Psoas muscle (tissue), 8 donors: ENCODE measurements at places on chromosomes 11 and 22. TPM values are rescaled to one million over a fixed set of nuclear protein-coding genes. Genes with fewer than 3 reads are reported as not detected.

The ASCL2 gene
- total RNA-seq = not detected

The OR5P2 gene
- total RNA-seq = not detected

The RIC3 gene
- total RNA-seq = 5.1 TPM

The CFAP300 gene
- 0.66 TPM for total RNA-seq

The SCGB1D2 gene
- not detected for total RNA-seq

The INCENP gene
- total RNA-seq = 13.5 TPM

GRCh38 chr22:27152033-27152432, 494.6 kb downstream of the MIAT start:
- H3K27ac ChIP-seq = no peak overlapping the region
- no peaks in the 10 kb centered on the region for H3K36me3 ChIP-seq
- peaks cover 4% of the 10 kb centered on the region for H3K27me3 ChIP-seq
- no peak for DNase-seq
- no peak overlapping the region for H3K4me3 ChIP-seq

GRCh38 chr11:67418476-67419281, 3.2 kb downstream of the CARNS1 start:
- no peaks in the 10 kb centered on the region for H3K27me3 ChIP-seq
- H3K4me3 ChIP-seq = peak overlapping the region; percentile 68
- no peaks in the 10 kb centered on the region for H3K36me3 ChIP-seq
- H3K4me1 ChIP-seq = peaks cover 47% of the 10 kb centered on the region
- DNase-seq = peak; percentile 60

GRCh38 chr22:28006271-28006670, 87.2 kb upstream of the PITPNB start:
- H3K4me1 ChIP-seq = no peaks in the 10 kb centered on the region
- no peak overlapping the region for H3K27ac ChIP-seq
- no peaks in the 10 kb centered on the region for H3K36me3 ChIP-seq
- no peak for DNase-seq

DNA sequence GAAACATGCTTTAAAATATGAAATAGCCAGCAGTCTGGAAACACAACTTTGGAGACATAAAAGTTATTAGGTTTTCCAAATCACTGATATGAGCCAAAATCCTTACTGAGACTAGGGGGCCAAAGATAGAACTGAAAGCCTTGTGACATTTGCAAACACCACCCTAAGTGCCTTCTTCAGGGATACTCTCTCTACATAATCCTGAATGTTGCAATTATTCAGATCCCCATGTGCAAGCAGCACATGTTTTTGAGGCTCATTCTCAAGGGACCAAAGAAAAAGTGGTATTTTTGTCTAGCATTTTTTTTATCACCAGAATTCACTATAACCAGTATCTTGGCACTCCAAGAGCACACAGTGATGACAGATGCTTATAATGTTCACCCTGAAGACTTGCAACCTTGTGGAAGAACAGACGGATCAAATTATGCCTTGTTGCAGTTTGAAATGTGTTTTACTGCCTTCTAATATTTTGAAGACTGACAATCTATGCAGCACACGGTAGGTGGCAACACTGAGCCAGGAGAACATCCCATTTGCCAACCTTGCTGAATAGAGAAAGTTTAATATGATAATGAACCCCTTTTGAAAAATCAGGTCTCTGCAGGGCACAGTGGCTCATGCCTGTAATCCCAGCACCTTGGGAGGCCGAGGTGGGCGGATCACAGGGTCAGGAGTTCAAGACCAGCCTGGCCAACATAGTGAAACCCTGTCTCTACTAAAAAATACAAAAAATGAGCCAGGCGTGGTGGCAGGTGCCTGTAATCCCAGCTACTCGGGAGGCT, 78.5 kb downstream of the PLEKHA7 start:
- peaks cover 3% of the 10 kb centered on the region for H3K4me1 ChIP-seq
- H3K4me3 ChIP-seq = no peak overlapping the region
- no peaks in the 10 kb centered on the region for H3K36me3 ChIP-seq
- no peaks in the 10 kb centered on the region for H3K27me3 ChIP-seq
- DNase-seq = no peak

DNA sequence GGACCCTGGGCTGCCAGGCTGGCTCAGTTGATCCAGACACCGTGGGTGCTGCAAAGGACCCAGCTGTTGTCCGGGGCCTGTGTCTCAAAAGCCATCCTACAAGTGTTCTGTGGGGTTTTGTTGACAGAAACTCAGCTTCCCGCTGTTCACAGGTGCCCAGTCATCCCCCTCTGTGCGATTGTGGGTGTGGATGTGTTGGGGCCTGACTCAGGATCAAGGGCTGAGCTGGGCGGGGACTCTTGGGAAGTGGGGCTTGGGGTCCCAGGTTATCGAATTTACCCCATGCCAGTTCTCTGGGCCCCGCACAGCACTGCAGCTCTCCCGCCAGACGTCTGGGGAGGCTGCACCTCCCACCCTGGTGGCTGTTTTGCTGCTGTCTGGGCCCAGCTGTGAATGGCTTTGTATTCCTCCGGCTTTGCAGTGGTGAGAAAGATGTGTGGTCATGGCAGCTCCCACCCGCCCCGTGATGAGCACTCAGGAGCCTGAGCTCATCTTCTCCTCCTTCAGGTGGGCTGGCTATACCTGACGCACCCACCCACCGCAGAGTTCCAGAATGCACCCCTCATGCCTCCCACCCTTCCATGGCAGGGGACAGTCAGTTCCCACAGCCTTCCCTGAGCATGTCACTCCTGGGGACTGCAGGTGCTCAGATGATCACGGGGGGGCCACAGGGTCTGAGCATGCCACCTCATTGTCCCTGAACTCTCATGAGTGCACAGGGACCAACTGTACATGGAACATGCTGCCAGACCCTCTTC, 3.6 kb upstream of the AP2A2 start:
- no peak overlapping the region for H3K4me3 ChIP-seq
- H3K27me3 ChIP-seq = no peaks in the 10 kb centered on the region
- DNase-seq = peak; percentile 39

DNA sequence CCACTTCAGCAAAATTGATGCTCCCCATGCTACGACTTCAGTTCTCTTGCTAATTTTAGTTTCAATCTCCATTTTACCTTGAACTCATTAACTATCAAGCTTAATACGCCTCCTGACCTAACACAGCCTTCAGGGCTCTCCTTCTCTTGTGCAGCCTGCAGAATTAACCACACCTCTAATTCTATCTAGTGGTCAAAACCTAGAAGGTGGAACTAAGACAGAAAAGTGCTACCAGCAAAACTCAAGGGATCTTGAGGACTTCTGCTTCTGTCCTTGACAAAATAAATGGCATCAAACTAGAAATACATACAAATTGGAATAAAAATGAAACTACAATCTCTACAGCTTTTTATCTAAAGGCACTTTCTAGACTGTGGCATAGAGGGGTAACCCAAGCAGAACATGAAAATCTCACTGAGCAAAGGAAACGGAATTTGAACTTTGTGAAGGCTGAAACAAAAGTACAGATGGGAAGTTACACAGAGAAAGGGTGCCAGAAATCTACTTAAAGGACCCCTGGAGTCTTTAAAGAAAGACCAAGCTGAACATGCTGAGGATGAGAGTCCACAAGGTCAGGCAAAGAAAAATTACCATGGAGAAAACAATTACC, 10.7 kb downstream of the CWF19L2 start:
- no peak for DNase-seq
- H3K27ac ChIP-seq = no peak overlapping the region
- H3K4me3 ChIP-seq = no peak overlapping the region
- no peaks in the 10 kb centered on the region for H3K4me1 ChIP-seq
- no peaks in the 10 kb centered on the region for H3K27me3 ChIP-seq
- peaks cover 13% of the 10 kb centered on the region for H3K36me3 ChIP-seq

DNA sequence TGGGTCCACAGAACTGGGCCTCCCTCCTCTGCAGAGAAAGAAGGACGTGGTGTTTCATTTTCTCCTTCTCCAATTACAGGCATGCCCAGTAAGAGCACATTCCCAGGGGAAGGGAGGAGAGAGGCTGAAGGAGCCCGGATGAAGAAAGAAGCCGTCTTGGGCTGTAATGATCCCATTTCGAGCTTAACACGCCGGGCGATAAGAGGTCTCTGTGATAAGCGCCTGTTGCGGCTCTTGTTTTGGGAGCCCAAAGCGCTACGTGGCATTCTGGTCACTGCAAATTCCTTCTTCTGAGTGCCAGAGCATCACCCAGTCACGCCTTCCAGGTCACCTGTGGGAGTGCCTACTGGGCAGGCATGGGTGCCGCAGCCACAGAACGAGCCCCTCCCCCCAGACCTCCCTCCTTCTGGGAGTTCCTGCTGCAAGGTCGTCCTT, 57.5 kb downstream of the ANO1 start:
- DNase-seq = no peak
- no peaks in the 10 kb centered on the region for H3K4me1 ChIP-seq
- no peaks in the 10 kb centered on the region for H3K27me3 ChIP-seq
- H3K36me3 ChIP-seq = no peaks in the 10 kb centered on the region
- no peak overlapping the region for H3K4me3 ChIP-seq

DNA sequence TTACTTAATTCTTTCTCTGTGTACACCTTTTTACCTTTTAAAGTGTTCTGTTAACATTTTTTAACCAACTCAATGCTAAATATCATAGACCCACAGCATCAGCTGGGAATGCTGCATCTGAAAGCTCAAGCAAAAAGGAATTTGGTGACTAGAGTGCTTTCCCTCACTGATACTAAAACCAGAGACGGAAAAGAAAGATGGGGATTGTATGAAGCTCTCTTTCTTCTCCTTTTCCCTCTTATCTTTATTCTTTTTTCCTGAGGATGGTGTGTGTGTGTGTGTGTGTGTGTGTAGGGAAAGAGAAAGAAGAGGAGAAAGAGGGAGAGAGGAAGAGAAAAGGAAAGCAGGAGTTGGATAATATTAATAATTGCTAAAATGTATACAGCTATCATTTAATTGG, 4.1 kb upstream of the SIK2 start:
- no peaks in the 10 kb centered on the region for H3K36me3 ChIP-seq
- H3K27ac ChIP-seq = no peak overlapping the region
- H3K4me3 ChIP-seq = no peak overlapping the region
- no peaks in the 10 kb centered on the region for H3K4me1 ChIP-seq

DNA sequence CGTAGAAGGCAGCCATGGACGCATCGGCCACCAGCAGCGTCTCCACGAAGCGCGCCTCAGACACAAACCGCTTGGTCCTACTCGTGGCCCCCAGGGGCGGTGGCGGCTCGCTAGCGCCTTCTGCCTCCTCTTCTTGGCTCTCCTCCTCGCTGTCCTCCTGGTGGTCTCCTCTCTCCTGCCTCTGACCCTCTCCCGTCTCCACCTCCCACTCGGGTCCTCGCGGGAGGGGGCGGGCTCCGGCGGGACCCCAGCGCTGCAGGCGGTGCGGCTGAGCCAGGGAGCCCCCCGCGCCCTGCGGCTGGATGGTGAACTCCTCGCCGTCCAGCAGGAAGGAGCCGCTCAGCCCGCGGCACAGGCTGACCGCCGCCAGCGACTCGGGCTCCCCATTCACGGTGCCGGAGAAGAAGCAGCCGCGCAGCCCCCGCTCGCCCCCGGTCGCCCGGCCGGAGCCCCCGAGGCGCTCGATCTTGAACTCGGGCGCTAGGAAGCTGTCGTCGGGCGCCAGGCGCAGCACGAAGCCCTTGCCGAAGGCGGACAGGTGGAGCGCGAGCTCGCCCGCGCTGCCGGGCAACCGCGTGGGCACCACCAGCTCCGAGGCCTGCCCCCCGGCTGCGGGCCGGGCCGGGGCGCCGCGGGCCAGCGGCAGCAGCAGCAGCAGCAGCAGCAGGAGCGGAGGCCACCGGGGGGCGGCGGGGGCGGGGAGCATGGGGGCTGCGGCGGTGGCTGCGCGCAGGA, 661 bp downstream of the ADAMTS8 start:
- no peaks in the 10 kb centered on the region for H3K36me3 ChIP-seq
- peaks cover 15% of the 10 kb centered on the region for H3K4me1 ChIP-seq
- DNase-seq = peak; percentile 51
- H3K4me3 ChIP-seq = peak overlapping the region; percentile 63
- H3K27ac ChIP-seq = no peak overlapping the region
- H3K27me3 ChIP-seq = peaks cover 37% of the 10 kb centered on the region

- H3K27ac ChIP-seq = no peak overlapping the region
- H3K4me3 ChIP-seq = no peak overlapping the region
Observed at GRCh38 chr11:113204280-113204679, 110.1 kb upstream of the TTC12 start.

DNA sequence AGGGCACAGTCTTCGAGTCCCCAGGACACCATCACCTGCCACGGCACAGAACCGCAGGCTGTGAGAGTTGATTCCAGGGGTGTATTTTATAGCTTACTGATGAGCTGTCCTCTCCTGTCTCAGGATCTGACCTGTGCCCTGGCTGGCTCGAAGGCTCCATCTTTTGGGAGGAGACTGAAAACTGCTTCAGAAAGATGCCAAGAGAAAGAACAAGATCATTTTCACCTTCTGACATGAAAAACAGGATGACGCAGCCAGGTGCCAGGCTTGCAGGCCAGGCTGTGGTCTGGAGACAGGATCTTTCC, 2.2 kb downstream of the MRGPRD start:
- no peak overlapping the region for H3K4me3 ChIP-seq
- no peak for DNase-seq
- no peaks in the 10 kb centered on the region for H3K4me1 ChIP-seq
- no peaks in the 10 kb centered on the region for H3K36me3 ChIP-seq
- H3K27me3 ChIP-seq = peaks cover 14% of the 10 kb centered on the region
- H3K27ac ChIP-seq = no peak overlapping the region

DNA sequence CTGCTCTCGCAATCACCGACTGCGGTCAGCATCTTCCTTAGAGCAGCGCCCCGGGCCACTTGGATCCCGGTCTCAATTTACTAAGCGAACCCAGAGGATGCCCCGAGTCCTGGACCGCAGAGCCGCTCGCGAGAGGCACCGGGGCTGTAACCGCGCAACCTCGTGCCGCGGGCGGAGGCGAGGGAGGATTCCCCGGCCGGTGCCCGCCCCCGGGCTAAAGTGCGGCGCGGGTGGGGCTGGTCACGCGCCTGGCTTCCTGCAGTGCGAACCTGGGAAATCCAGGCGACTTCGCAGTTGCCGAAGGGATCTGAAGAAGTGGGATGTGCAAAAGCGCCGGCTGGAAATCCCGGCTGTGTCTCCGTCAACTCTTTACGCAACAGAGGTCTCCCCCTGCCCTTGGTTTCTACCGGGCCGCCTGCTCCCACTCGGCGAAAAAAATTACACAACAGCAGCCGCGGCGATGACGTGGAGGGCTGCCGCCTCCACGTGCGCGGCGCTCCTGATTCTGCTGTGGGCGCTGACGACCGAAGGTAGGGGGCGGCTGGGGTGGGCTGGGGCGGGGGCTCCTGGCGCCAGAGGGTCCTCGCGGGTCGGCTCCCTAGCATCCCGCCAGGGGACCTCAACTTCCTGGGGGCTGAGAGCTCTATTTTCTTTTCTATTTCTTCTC, at the start of gene NCR3LG1:
Gene NCR3LG1 (plus strand): TSS at position 291 of the 667 bp plus-strand sequence. CDS start 170 bp downstream, at position 461.
- H3K36me3 ChIP-seq = no peaks in the 10 kb centered on the region
- no peak within 1 kb of the TSS for H3K27ac ChIP-seq
- H3K4me1 ChIP-seq = peaks cover 22% of the 10 kb centered on the region
- peak; percentile 73 for DNase-seq
- H3K4me3 ChIP-seq = peak within 1 kb of the TSS; percentile 73
- H3K27me3 ChIP-seq = peaks cover 5% of the 10 kb centered on the region

- peak overlapping the region; percentile 91 for H3K4me3 ChIP-seq
- H3K27ac ChIP-seq = peak overlapping the region; percentile 80
- no peaks in the 10 kb centered on the region for H3K36me3 ChIP-seq
- H3K4me1 ChIP-seq = peaks cover 12% of the 10 kb centered on the region
Observed at GRCh38 chr11:59141673-59142460, 789 bp upstream of the FAM111A start.
